ENCODE measurements at places on chromosomes 6 and 20.
A peak's percentile ranks its signal among the peaks of the same experiment; 100 is the strongest.

- DNase-seq, result no peak
Measured at GRCh38 chr6:42140032-42140431, 2.4 kb downstream of the C6orf132 start.

- no peak for DNase-seq
Measured at GRCh38 chr6:14263881-14264424, 146.4 kb downstream of the CD83 start.

- no peak for DNase-seq
Measured at GRCh38 chr6:215335-216034, 76.8 kb upstream of the DUSP22 start.

- DNase-seq, result no peak
Measured at GRCh38 chr20:32135983-32136515, 26.5 kb downstream of the TM9SF4 start.

- DNase-seq, result no peak
Measured at GRCh38 chr6:30149234-30149633, 11.8 kb downstream of the TRIM10 start.

DNA sequence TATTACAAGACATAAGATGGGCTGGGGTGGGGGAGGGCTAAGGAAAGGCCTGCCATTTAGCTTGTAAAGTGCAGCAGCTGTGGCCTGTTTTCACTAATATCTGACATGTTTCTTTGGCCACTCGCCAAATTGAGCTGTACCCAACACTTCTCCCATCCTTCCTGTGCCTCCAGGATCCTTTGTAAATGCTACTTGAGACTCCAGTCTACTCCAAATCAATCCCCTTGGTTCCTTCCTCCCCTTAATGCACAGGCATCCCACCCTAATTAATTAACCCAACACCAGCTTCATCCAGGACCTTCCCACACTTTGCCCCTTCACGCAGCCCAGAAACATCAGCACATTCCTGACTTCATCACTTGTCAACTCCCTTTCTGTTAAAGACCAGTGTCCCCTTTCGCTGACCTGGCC lies 55.0 kb upstream of the TCF21 start:
- no peak for DNase-seq

GRCh38 chr6:3457710-3458602 lies 1.1 kb upstream of the SLC22A23 start:
- DNase-seq, result peak; percentile 48

- DNase-seq, result no peak
Measured at GRCh38 chr20:8837396-8837795, 231.5 kb upstream of the PLCB4 start.

- DNase-seq, result no peak
Measured at GRCh38 chr6:81589465-81590313, 162.8 kb downstream of the TENT5A start.

DNA sequence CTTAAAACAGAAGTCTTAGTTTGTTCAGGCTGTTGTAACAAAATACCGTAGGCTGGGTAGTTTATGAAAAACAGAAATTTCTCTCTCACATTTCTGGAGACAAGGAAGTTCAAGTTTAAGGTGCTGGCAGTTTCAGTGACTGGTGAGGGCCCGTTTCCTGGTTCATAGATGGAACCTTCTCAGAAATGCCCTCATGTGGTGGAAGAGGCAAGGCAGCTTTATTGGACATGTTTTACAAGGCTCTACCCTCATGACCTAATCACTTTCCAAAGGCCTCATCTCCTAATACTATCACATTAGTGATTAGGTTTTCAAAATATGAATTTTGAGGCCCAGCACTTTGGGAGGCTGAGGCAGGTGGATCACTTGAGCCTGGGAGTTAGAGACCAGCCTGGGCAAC lies 2.4 kb downstream of the HEBP2 start:
- no peak for DNase-seq

DNA sequence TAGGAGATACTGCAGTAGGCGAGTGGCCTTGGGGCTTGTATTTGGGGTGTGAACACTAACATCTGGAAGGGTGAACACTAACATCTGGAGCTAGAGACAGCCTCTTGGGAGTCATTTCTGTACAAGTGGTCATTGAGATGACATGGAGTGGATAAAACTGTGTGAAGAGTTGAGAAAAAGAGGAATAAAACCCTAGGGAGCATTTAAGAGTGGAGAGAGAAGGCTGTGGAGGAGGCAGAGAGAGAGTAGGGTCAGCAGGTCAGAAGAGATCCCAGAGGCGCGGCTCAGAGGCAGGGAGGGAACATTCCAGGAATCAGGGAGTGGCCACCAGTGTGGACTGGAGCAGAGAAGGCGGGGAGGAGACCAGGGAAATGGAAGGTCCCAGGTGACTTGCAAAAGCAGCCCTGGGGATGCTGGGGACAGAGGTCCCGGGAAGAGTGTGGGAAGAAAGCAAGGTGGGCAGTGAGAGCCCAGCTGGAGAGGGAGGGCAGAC lies 202.0 kb upstream of the RNF24 start:
- no peak for DNase-seq

DNA sequence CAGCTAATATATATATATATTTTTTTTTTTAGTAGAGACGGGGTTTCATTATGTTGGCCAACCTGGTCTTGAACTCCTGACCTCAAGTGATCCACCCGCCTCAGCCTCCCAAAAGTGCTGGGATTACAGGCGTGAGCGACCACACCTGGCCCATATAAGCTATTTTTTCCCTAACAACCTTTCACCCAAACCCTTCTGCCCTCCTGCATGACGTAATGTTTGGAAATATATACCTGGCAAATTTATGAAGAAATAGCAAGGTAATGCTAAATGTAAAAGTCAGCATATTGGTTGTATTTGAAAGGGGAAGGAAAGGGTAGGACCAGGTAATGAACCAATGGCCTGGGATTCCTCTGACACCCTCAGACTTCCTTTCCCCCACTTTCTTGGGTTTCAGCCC lies 325.5 kb upstream of the ARID1B start:
- DNase-seq, result no peak

DNA sequence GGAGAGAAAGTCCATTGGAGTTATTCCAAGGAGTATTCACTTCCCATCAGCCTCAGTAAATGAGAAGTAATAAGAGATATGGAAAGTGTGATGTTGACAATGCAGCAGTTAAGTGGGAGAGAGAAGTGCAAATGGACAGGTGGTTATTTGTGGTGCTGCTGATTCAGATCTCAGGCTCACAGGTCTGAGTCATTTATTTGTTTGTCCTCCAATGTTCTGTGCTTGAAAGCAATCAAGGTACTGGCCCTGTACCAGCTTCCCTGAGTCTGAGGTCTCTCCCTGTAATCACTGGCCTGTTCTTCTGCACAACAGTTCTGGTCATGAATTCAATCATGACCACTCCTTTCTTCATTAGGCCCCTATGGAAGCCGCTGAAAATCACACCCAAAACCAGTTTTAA lies 827.7 kb downstream of the MAFB start:
- DNase-seq, result no peak

DNA sequence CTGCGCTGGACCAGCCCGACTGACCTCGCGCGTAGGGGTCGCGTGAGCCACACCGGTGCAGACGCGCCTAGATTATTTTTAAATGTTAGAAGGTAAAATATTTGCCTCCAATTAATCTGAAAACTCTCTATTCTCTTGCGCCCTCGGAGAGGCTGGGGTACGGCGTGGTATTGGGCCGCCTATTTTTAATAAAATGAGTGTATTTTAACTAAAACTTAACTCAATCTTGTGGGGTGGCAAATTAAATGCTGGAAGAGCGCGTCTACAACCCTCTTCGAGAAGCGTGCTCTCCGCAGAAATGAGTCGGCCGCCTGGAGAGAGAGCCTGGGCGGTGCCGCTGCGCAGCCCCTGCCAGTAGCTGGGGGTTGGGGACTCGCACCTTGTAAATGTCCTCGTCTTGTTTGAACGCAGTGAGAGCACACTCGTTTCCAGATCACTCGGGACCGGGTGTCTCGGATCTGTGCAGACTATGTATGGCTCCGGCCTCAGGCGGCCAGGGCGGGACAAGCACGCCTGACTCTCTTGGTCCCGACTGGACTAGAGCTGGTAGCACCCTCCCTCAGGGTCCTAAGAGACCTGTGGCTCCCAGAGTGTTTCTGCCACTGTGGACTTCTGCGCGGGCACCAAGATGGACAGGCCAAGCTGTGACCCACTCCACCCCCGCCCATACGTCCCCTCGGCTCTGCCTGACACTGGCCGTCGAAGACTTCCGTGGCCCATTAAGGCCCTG lies 2.0 kb upstream of the MAFB start:
- no peak for DNase-seq

DNA sequence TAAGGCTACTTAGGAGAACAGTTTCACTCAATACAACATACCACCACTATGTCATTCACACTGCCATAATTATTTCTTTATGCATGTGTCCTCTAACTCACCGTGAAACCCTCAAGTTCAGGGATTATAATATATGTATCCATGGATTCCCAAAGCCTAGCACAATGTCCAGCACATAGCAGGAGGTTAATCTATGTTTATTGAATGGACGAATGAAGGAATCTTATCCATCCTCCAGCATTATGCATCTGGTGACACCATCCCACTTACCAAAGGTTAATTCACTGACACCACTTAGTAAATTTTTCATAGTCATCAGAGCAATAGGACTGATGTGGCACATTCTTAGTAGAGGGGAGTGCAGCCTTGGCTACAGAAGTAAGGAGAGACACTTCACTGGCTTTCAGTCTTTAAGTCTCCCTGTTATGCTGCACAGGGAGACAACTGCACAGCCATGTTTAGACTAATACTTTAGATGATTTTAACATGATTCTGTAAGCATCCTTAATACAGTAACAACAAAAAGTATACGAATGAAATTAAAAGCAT lies 49.7 kb downstream of the EPHA7 start:
- no peak for DNase-seq

DNA sequence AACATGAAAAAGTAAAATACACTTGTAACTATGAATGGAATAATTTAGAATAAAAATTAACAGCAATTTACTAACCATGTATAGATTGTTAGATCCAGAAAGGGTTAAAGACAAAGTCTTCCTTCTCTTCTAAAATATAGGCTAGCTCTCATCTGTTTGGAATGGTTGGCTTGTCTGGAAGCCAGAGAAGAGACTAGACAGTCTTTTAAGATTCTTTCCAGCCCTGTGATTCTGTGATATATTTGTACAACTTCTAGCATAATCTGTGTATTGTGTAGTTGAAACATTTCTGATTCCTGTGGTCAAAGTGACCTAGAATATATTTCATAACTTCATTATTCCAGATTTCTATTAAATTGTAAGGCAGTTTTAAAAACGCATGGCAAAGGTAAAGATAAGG lies 196.6 kb downstream of the UST start:
- DNase-seq, result no peak

DNA sequence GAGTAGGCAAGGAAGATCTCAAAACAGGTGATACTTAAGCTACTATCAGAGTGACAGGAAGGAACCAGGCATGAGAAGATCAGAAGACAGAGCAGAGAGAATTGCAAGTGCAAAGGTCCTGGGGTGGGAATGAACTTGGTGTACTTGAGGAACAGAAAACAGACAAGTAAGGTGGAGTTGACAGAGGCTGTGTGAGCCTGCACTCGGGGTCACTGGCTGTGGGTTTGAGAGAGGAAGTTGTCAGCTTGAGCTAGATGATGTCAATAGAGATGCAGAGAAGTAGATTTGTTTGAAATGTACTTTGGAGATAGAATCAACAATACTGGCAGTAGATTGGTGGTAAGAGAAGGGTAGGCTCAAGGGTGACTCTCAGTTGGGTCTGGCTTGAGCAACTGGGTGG lies 209.5 kb downstream of the CLIC5 start:
- no peak for DNase-seq

DNA sequence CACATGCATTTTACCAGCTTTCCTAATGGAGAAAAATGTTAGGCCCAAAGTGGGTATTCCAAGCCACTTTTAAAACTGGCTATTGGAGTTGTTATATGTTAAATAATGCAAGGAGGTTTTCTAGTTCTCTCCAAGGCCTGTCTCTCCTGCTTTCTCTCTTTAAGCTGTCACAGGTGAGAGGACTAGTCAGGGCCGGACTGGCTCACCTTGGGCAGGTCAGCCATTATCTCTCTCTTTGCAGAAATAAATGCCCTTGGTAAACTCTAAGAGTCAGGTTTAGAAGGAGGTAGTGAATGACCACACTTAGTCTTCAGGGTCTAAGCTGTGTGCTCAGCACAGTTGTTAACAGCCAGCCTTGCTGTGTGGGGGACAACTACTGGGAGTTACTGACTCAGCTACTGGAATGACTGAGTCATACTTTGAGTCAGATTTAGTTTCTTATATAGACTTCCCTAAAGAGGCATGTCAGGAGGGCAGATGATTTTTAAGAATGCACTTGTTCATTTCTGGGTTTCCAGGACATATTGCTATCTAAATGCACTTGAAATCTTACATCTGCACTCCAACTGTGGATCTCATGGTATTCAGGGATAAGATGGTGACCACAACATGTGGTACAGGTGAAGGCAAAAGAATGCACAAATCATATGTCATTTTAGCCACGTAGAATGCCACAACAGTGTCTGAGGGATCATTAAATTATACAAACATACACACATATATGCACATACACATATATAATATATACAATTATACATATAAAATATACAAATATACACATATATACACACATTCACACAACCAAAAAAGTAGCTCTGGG lies 719.4 kb downstream of the EPM2A start:
- no peak for DNase-seq

- no peak for DNase-seq
Measured at GRCh38 chr6:131629651-131630050, 1.6 kb upstream of the MED23 start.

DNA sequence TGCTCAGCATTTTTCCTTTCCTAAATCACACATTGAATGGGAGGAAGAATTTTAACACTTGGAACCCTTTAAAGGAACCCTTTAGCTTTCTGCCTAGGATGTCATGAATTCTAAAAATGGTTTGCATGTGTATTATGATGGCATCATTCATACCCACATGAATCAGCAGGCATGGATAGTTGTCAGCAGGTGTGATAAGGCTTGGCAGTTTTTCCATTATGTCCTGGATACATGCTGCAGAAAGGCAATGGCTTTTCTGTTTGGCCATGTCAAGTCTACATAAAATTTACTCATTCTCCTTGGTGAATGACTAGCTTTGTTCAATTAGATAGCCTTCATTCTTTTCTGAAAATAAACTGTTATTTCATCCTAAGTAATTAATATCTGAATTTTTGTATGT lies 353.7 kb downstream of the GRIK2 start:
- no peak for DNase-seq

GRCh38 chr20:63124782-63125580 lies 91.0 kb downstream of the YTHDF1 start:
- DNase-seq, result no peak

DNA sequence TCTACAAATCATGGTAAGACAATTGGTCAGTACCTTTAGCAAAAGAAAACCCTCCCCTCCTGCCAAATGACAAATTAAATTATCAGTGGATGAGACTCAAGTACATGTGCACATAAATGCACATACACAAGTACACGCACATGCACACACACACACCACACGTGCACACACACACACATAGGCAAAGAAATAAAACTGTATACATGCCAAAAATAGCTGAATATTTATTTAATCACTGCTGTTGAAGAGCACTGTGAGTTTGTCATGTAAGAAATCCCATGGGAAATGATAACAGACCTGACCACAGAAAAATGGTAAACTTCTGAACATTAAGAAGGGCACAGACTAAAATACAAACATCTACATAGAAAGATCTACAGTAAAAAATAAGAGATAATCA lies 46.6 kb upstream of the TNFAIP3 start:
- no peak for DNase-seq

GRCh38 chr20:59992526-59993084 lies 34.4 kb downstream of the CDH26 start:
- no peak for DNase-seq

Data from occipital lobe (tissue), 3 donors.